ENCODE measurements at places on chromosomes 4 and X.

DNA sequence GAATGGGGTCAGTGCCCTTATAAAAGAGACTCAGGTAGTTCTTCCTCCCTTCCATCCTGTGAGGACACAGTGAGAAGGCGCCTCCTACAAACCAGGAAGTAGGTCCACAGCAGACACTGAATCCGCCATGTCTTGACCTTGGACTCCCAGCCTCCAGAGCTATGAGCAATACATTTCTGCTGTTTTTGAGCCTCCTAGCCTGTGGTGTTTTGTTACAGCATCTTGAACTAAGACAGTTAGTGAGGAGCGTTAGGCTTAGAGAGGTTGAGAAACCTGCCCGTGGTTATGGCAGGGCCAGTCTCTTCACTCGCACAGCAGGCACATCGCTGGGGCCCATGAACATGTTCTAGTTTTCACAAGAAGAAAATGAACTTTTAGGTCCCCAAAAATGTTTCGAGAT, 19.7 kb downstream of the SHROOM2 start:
- no peak for DNase-seq

DNA sequence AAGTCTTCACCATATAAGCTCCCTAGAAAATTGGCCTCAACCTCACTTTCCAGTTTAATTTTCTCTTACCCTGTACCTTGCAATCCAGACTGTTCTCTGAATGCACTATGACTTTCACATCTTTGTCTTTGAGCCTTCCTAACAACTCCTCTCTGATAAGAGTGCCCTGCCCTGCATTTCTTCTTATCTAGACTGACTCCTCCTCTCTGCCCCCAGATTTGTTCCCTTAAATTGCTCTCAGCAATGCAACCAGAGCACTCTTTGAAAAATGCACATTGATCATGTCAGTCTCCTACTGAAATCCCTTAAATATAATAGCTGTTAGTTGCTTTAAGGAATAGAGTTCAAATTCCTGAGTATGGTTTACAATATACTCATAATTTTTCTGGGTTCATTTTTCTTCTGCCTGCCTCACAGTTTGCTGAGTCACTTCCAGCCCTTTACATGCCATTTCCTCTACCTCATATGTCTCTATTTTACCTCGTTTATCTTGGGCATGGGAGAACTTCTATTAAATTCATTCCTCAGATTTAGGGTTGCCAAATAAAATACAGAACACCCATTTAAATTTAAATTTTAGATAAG, 582.7 kb upstream of the AADAT start:
- DNase-seq, result no peak

GRCh38 chr4:101993842-101994775, 203.6 kb downstream of the BANK1 start:
- DNase-seq, result no peak

- no peak for DNase-seq
Observed at GRCh38 chr4:29549342-29549741, 1170.8 kb upstream of the PCDH7 start.

DNA sequence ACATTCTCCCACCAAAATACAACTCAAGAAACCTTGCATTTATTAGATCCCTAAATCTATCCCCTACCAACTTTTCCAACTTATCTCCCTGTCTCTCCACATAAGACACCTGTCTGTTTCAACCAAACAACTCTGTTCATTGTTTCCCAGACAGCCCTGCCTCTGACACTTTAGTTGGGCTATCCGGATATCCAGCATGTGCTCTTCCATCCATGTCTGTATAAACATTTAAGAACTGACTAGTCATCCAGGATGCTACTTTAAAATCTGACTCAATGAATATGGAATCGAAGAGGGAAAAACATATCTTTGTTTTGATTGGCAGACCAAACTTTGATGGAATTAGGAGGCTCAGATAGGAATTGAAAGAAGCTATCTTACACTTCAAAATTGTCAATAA, 143.2 kb upstream of the DCAF8L1 start:
- no peak for DNase-seq

DNA sequence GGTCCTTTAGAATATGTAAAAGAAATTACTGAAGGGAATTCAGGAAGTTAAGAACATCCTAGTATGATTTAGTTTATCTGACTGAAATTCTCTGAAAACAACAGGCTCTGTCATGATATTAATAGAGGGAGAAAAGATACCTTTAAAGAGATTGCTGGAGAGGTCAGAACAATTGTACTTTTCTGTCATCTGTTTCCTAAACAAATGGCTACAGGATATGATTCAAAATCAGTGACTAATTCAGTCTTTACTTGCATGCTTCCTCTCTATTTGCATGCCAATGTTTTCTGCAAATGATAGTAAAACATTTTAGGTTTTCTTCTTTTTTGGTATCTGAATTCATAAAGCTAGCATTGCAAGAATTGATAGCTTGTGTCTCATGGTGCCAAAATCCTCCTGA, 616.7 kb upstream of the PCDH7 start:
- no peak for DNase-seq

DNA sequence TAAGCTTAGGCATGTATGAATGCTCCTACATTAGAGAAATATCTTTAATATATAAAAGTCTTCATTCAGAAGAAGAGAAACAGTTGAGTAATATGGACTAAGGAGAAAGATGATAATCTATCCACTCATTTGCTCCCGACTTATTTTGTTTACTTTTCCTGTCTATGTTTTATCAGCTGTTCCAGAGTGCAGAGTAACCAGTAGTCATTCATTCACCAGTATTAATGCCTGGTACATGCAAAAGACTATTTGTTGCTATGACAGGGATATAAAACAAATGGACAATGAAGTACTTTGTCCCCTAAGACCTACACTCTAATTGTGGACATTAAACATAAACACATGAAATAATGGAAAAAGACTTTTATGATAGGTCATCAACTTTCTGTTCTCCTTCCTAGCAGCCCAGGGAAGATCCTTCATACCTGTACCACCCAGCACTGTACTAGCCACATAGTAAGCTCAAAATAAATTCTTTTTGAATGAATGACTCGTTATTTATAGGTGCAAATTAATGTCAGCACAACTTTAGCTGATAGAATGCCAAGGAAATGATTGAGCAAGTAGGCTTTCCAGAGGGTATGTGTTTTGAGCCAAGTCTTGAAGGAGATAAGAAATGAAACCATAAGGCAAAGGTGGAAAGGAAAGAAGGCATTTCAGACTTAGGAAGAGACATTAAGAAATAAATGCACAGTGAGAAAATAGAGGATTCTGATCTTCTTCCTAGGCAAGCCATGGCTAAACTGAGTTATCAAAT, 45.0 kb upstream of the IL13RA1 start:
- DNase-seq, result no peak

GRCh38 chrX:40011322-40012038, 86.3 kb downstream of the BCOR start:
- DNase-seq, result no peak

GRCh38 chr4:5631352-5632065, 76.8 kb downstream of the EVC2 start:
- DNase-seq, result no peak

GRCh38 chr4:186924723-186925122, 201.1 kb upstream of the FAT1 start:
- no peak for DNase-seq

DNA sequence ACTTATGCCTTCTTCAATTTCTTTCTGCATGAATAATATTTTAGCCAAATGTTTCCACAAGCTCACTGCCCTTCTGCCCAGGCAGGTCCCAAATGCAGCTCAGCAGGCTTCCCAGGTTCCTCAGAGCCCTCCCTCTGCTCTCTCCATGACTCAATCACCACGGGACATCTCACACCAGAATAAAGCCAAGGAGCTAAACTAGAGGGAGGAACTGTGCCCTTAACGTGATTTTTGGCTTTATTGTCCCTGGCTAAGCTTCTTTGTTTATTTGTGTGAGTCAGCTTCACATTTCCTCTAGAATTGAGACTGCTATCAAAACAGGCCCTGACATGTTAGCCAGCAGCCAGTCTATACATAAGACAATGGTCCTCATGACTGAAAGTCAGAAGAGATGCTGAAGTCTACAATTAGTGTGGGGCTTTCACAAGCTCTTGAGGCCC, 186.4 kb upstream of the GALNT7 start:
- peak; percentile 17 for DNase-seq

DNA sequence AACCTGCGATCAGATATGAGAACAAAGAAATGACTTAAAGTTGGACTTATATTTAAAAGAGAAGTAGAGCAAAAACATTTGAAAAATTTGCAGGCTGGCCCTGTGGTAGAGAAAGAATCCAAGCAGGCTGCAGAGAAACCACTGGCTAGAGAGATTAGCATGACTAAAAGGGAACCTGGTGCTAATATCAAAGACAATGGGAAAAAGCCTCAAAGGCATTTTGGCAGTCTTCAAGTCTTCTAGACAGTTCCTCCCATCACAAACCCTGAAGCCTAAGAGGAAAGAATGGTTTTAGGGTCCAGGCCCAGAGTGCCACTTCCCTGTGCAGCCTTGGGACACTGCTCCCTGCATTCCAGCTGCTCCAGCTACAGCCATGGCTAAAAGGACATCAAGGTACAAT, 33.4 kb downstream of the KCTD8 start:
- no peak for DNase-seq

- DNase-seq, result no peak
Observed at GRCh38 chrX:124333862-124334261, 1.4 kb downstream of the TEX13D start.

DNA sequence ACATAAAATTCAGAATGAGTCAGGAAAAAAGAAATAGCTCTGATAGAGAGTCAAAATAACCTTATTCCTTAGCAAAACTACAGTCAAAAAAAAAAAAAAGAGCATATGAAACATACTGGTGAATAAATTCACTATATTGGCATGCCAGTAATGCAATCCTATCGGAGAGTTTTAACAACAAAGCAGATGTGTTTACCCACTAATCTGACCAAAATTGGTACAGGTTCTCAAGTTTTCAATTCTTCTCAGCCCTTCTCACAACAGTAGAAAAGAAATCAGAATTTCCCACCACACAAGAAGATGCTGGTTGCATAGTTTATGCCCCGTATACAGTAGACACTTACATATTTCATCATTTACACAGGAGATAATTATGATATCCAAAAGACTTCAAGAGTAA, 59.4 kb downstream of the LCORL start:
- no peak for DNase-seq

DNA sequence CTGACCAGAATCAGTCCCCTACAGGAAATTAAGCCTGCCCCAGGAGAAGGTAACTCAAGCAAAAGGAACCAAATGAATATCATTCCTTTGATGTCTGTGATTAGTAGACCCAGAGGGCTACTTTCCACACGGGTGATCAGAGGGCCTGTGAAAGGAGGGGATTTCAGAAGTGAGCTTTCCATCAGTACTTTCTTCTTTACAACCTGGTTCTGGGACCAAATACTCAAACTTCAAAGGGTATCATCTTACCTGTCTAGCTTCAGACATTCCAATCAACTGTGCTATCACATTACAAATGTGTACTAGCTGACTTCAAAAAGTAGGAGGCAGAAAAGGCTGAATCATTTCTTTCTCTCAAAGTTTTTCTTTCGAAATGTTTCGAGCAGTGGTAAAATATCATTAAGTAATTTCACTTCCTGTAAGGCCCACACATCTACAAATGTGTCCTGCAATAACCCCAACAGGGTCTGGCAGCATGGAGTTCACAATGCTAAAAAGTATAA, 23.9 kb downstream of the ACSL4 start:
- peak; percentile 7 for DNase-seq

DNA sequence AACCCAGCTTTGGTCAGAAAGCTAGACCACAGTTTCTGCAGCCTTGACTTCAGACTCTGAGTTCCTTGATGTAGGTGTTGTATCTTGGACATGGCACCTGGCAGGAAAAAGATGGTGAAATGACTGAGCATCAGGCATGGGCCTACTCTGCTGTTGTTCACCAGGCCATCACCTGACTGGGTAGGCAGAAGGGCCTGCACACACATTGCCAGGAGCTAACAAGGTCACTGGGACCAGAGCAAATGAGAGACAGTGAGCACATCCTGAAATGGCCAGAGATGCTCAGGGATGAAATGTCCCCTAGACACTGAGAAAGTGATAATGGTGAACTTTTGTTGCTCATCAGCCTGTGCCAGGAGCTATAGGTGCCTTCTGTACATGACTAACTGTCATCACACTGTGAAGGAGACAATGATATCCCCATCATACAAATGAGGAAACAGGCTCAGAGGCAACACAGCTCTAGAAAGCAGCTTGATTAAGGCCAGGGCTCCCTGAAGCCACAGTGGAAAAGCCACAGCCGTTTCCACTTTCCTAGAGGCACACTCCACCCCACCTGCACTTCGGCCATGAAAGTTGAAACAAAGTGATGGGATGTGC, 128.3 kb downstream of the TSPAN5 start:
- DNase-seq, result no peak

GRCh38 chr4:84279678-84280077, 219.4 kb downstream of the NKX6-1 start:
- no peak for DNase-seq

DNA sequence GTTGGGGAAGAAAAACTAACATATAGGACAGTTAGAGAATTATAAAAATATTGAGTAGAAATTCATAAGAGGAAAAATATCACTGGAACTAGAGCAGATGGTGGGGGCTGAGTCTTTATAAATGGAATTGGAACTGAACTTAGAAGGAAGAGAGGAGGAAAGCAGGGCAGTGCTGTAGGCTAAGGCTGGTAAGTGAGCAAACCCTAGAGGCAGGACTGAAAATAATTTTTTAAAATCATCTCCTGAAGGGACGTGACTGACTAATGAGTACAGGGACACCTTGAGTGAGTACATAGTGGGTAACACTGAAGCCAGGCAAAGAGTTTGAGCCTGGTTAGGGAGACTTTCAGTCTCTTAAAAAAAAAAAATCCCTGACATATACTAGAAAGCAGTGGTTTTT, 63.3 kb downstream of the GALNT7 start:
- DNase-seq, result peak; percentile 18

- peak; percentile 32 for DNase-seq
Observed at GRCh38 chr4:147590249-147590920, 26.8 kb upstream of the TMEM184C start.

DNA sequence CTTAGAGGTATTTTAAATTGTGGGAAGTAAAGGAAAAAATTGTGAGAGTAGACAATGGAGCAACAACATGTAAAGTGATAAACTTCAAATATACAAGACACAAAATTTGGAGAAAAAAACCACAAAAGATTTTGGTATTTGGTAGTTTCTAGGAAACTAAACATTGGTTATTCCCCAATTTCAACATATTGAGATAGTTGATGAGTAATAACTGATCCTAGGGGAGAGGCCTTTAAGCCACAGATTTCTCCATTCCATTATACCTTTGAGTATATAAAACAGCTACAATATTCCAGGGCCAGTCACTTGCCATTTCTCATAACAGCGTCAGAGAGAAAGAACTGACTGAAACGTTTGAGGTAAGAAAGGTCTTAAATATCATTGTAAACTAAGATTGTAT, at the start of gene FDCSP:
Gene FDCSP (plus strand): TSS at position 301 of the 400 bp plus-strand sequence. CDS start 5,071 bp downstream, outside the sequence.
- no peak for DNase-seq

GRCh38 chr4:145828802-145829485, 109.7 kb downstream of the ZNF827 start:
- DNase-seq, result no peak

Measured in A549 (cell line).